ENCODE measurements at places on chromosomes 16 and 17. TPM values are rescaled to one million over a fixed set of nuclear protein-coding genes. Genes with fewer than 3 reads are reported as not detected.

DNA sequence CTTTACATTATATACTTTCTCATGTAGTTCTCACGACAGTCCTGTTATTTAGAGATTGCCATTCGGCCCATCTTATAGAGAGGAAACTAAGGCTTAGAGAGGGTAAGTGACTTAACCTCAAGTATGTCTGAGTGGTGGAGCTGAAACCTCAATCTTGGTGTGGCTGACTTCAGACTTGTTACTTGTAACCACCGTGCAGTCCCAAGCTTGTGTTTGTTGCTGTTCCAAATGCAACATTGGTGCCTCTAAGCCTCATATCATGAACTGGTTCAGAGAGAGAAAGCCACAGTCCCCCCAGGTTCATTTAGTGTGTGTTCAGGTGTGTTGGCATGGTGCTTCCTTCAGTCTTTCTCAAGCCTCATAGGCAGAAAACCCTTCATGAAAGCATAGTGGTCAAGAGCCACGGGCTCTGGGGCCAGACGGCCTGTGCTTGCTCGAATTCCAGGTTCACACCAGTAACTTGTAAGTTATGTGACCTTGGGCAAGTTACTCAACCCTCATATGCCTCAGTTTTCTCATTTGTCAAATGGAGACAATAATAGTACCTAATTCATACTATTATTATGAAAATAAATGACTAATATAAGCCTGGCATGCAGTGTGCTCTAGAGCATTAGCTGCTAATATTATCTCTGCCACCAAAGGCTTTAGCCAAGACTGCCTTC, 39.9 kb downstream of the CDH1 start:
- no peak for DNase-seq

- DNase-seq = no peak
Observed at GRCh38 chr17:64777415-64778239, 115.5 kb upstream of the SMURF2 start.

DNA sequence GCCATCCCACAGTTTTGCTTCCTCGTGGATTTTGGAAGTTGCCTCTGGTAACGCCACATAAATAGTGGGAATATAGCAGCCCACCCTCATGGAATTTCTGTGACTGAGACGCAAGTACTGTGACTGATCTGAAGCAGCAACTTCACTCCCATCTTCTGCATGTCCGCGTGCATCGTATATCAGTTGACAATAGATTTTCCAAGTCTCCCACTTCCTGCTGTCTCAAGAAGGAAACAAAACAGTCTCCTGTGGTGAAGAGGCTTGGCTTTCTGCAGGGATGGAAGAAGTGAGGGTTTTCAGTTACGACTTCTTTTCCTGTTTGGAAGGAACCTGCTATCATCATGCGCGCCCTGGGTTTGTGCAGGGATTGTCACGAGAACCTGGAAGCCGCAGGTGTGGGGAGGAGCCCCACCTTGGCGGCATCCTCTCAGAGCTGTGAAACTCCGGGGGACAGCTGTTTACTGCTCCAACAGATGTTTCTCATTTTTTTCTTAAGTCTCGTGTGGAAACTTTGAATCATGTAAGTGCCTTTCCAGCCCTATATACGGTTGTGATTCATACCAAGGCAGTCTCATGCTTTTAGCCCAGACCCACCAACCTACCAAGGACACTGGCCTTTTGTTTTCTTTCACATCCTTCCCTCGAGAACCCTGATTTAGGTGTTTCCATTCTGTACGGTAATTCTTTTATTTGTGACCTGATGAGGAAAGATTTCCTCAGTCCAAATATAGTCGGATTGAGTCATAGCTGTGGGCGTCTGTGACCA, 57.5 kb downstream of the WIPI1 start:
- peak; percentile 37 for DNase-seq

DNA sequence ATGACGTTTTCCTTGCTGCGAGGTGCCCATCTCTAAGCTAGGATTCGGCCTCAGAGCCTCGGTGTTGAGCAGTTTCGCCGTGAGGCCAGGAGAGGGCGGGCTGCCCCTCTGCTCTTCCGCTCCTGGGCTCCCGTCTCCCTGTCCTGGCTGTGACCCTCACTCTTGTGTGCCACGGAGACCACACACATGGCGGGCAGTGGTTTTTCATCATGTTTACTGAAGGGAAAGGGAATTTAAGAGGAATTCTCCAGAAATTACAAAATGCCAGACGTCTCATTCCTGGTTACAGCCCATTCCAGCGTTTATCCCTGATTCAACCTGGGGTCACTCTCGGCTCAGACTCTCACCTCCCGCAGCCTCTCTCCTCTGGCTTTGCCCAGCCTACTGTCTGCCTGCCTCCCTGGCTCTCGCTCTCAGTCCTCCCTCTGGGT, 96.8 kb upstream of the ELAC2 start:
- peak; percentile 54 for DNase-seq

DNA sequence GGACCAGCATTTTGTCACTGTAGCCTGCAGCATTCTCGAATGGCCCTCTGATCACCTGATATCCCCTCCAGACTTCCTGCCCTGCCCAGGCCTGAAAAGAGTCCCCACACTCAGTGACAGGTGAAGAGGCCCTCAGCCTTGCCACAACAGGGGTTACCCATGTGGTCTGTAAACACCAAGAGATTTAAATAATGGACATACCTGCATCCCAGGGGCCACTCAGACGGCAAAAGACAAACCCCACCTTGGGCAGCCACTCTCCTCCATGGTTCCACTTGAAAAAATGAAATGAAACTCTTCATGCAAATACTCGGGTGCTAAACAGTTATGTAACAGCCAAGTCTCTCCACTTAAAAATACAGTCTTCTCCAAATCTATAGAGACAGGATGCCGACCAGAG, 22.9 kb upstream of the PECAM1 start:
- no peak for DNase-seq

- peak; percentile 19 for DNase-seq
Observed at GRCh38 chr16:28935346-28935745, 3.6 kb downstream of the CD19 start.

DNA sequence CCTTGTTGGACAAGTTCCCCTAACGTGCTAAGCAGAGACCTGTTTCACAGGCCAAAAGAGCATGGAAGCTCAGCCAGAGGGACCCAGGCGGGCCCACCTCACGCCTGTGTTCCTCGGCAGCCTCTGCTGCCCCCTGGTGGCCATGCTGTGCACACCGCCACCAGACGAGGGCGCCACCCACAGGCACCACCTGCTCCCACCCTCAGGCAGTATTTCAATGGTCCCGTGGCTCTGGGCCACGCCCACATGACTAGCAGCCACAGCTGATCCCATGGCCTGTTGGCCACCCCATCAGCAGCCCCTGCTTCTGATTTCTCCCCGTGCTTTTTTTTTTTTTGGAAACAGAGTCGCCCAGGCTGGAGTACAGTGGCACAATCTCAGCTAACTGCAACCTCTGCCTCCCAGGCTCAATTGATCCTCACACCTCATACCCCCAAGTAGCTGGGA, 18.9 kb downstream of the MPG start:
- DNase-seq = peak; percentile 91

DNA sequence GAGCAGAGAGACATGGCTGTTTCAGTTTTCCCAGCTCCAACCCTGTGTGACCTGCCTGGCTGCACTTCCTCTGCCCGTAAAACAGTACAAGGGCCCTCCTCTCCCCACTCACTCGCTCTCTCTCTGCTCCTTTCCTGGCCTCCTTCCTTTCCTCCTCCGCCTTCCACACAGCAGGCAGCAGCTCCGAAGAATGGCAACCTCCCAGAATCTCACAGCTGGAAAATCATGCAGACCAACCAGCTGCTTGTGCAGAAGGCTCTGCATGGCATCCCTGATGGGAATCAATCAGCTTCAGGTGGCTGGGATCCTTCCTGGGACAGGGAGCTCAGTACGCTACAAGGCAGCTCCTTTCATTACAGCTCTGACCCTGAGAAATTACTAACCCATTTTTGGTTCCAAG, 27.4 kb downstream of the TMEM132E start:
- DNase-seq = no peak

PRRT2 gene
- total RNA-seq = 3.3 TPM

SLC5A2 gene
- not detected for total RNA-seq

CRISPLD2 gene
- 0.95 TPM for total RNA-seq

PRAC1 gene
- total RNA-seq = not detected

TPSG1 gene
- 4.3 TPM for total RNA-seq

DERL2 gene
- 75.3 TPM for total RNA-seq

CD300LF gene
- not detected for total RNA-seq

ZNF423 gene
- total RNA-seq = not detected
